ENCODE measurements at places on chromosomes 13 and 19. TPM values are rescaled to one million over a fixed set of nuclear protein-coding genes. Genes with fewer than 3 reads are reported as not detected.

DNA sequence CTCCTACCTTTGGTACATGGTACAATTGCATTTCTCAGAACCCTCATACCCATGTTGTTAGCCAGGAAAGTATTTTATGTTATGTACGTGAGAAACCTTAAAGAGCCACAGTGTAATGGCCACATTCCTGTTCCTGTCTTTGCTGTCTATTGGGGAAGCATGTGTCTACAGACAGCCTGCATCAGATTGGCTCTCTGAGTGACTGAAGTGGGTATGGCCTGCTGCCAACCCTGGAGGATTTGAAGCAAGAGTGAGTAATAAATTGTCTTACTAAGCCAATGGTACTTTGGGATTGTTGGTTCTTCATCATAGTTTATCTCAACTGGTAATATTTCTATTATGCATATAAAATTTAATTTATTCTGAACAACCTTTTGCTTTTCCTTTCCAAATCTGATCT lies 574.1 kb downstream of the LMO7 start:
- H3K27ac ChIP-seq: no peak overlapping the region
- H3K4me3 ChIP-seq: no peak overlapping the region
- no peaks in the 10 kb centered on the region for H3K4me1 ChIP-seq
- H3K27me3 ChIP-seq: no peaks in the 10 kb centered on the region

GRCh38 chr19:4619668-4620294 lies 19.5 kb upstream of the TNFAIP8L1 start:
- no peaks in the 10 kb centered on the region for H3K4me1 ChIP-seq
- no peak overlapping the region for H3K27ac ChIP-seq
- no peaks in the 10 kb centered on the region for H3K36me3 ChIP-seq
- peaks cover 12% of the 10 kb centered on the region for H3K27me3 ChIP-seq

GRCh38 chr19:35973487-35973886 lies 21.5 kb upstream of the SDHAF1 start:
- H3K36me3 ChIP-seq: no peaks in the 10 kb centered on the region
- peaks cover 5% of the 10 kb centered on the region for H3K4me1 ChIP-seq
- peaks cover 7% of the 10 kb centered on the region for H3K27me3 ChIP-seq
- no peak overlapping the region for H3K27ac ChIP-seq
- H3K4me3 ChIP-seq: no peak overlapping the region
- DNase-seq: no peak

DNA sequence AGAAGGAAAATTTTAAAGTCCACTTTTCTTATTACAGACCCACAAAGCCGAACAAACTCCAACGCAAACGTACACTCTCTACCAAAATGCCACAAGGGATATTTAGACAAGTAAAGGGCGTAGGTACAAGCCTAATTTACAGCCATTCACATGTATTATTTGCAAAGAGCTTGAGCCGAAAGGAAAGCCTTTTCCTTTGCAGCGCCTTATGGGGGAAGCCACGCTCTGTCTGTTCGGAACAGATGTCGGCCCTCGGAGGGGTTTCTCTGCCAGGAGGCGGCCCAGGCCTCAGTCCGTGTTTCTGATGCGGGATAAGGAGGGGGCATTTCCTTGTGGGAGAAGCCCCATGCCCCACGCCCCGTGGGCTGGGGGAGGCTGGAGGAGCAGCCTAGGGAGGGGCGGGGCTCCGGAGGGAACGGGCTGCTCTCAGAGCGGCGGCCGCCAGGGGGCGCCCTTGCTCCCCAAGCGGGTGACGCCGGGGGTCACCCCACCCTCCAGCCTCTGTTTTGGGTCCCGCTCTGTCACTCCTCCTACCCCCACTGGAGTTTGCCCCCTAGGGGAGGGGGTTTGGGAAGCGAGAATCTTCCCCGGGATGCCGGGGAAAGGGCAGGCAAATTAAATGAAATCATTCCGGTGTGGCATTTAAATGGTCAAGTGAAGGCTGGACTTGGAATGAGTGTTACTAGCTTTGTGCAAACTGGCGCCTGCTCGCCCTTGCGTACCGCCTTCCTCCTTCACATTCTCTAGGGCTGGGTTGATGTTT lies 2.9 kb downstream of the HTR2A start:
- H3K4me3 ChIP-seq: peak overlapping the region; percentile 60
- peaks cover 11% of the 10 kb centered on the region for H3K4me1 ChIP-seq
- H3K27me3 ChIP-seq: peaks cover 48% of the 10 kb centered on the region
- H3K36me3 ChIP-seq: no peaks in the 10 kb centered on the region

DNA sequence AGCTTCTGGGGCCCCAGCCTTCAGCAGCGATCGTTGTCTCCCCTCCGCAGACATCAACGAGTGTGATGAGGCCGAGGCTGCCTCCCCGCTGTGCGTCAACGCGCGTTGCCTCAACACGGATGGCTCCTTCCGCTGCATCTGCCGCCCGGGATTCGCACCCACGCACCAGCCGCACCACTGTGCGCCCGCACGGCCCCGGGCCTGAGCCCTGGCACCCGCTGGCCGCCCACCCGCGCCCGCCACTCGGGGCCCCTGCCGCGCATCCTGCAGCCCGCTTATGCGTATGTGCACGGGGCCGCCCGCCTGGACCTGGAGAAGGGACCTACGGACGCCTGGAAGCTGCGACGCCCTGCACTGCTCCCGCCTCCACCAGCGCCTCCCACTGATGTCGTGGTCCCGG lies 28.2 kb downstream of the LTBP4 start:
- no peak for DNase-seq
- no peak overlapping the region for H3K4me3 ChIP-seq
- H3K4me1 ChIP-seq: peaks cover 13% of the 10 kb centered on the region
- H3K27me3 ChIP-seq: no peaks in the 10 kb centered on the region
- peaks cover 29% of the 10 kb centered on the region for H3K36me3 ChIP-seq
- no peak overlapping the region for H3K27ac ChIP-seq

GRCh38 chr19:46124638-46125115 lies at the start of gene IGFL3:
Gene IGFL3, minus strand, starts transcription at chr19:46124688. Its CDS starts 39 bp downstream, at chr19:46124649.
- no peaks in the 10 kb centered on the region for H3K36me3 ChIP-seq
- no peak for DNase-seq
- no peaks in the 10 kb centered on the region for H3K4me1 ChIP-seq
- H3K27me3 ChIP-seq: peaks cover 51% of the 10 kb centered on the region
- H3K4me3 ChIP-seq: no peak within 1 kb of the TSS

ICAM5 gene
- total RNA-seq: 1.9 TPM

GRCh38 chr13:35793823-35794222 lies 317.3 kb upstream of the MAB21L1 start:
- H3K27me3 ChIP-seq: no peaks in the 10 kb centered on the region
- H3K4me1 ChIP-seq: no peaks in the 10 kb centered on the region
- DNase-seq: no peak
- no peaks in the 10 kb centered on the region for H3K36me3 ChIP-seq

ZNF223 gene
- 0.82 TPM for total RNA-seq

- peaks cover 27% of the 10 kb centered on the region for H3K4me1 ChIP-seq
- no peak overlapping the region for H3K4me3 ChIP-seq
- peak; percentile 73 for DNase-seq
Observed at GRCh38 chr19:17332677-17333581, 1.7 kb downstream of the ANO8 start.

GRCh38 chr19:5407356-5407755 lies 47.9 kb upstream of the ZNRF4 start:
- no peak overlapping the region for H3K4me3 ChIP-seq
- DNase-seq: no peak
- no peak overlapping the region for H3K27ac ChIP-seq
- H3K36me3 ChIP-seq: no peaks in the 10 kb centered on the region
- no peaks in the 10 kb centered on the region for H3K4me1 ChIP-seq
- peaks cover 11% of the 10 kb centered on the region for H3K27me3 ChIP-seq

DNA sequence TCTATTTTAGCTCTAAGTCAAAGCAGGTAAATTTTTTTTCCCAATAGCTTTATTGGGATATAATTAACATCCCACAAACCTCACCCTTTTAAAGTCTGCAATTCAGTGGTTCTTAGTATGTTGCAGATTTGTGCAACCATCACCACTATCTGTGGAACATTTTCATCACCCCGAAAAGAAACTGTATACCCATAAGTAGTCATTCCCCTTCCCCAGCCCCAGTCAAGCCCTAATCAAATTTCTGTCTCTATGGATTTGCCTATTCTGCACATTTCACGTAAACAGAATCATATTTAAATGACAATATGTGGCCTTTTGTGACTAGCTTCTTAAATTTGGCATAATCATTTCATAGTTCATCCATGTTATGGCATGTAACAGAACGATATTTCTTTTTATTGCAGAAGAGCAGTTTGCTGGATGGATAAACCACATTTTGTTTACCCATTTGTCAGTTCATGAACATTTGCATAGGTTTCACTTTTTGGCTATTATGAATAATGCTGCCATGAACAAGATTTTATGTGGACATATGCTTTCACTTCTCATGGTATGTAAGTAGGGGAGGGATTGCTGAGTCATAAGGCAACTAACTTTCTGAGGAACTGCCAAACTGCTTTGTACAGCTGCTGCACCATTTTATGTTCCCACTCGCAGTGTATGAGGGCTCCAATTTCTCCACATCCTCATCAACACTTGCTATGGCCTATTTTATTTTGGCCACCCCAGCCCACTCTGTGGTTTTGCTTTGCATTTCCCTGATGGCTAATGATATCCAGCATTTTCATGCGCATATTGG lies 10.9 kb downstream of the SLC46A3 start:
- H3K4me1 ChIP-seq: peaks cover 11% of the 10 kb centered on the region
- no peaks in the 10 kb centered on the region for H3K27me3 ChIP-seq
- peaks cover 18% of the 10 kb centered on the region for H3K36me3 ChIP-seq
- peak; percentile 25 for DNase-seq
- no peak overlapping the region for H3K27ac ChIP-seq

DNA sequence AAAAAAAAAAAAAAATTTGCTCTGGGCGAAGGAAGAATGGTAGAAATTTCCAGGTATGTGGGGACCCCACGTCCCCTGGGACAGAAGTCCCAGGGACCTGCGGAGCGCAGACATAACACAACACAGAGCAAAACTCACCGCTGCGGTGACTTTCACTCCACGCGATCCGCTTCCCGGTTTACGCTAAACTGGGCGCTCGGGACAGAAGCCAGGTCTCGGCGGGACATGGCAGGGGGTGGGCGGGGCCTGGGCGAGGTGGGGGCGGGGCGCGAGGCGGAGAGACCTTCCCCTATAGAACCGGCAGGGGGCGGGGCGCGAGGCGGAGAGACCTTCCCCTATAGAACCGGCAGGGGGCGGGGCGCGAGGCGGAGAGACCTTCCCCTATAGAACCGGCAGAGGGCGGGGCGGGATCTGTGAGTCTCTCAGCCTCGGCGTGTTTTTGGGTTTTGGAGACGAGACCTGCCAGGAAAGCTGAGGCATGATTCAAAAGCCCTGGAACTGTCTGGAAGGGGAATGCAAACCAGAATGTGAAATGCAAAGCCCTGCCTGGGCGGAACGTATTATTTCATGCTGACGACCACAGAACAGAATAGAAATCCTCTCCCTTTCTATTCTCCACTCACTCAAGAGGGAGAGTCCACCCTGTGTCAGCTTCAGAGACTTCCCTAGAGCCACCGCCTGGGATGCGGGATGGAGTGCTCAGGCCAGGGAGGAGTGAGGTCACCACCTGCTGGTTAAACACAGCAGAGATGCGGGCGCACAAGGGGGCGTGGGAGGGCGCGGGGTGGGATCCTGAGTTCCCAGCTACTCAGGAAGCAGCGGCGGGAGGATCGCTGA lies 20.2 kb upstream of the ERVV-1 start:
- no peak overlapping the region for H3K27ac ChIP-seq
- H3K27me3 ChIP-seq: peaks cover 9% of the 10 kb centered on the region
- H3K36me3 ChIP-seq: peaks cover 7% of the 10 kb centered on the region
- DNase-seq: peak; percentile 88

ZNF816 gene
- total RNA-seq: 11.4 TPM

DNA sequence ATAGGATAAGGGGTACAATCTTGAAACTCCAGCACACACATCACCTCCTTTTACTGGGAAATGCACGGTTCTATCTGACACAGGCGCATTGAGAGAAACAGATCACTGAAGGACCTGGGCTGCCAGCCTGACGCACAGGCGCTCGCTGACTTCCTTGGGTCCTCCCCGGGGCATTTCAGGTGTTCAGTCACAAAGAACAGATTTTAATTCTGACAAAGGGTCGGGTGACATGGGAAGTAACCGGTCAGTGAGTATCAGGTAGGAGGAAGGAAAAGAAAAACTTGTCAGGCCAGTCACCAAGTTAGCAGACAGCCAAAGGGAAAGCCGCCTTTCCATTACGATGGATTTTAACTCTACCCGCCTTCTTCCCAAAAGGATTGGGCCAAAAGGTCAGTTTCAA lies 39.6 kb downstream of the INSR start:
- H3K4me1 ChIP-seq: no peaks in the 10 kb centered on the region
- H3K36me3 ChIP-seq: no peaks in the 10 kb centered on the region
- H3K27ac ChIP-seq: no peak overlapping the region
- no peaks in the 10 kb centered on the region for H3K27me3 ChIP-seq
- DNase-seq: no peak

DNA sequence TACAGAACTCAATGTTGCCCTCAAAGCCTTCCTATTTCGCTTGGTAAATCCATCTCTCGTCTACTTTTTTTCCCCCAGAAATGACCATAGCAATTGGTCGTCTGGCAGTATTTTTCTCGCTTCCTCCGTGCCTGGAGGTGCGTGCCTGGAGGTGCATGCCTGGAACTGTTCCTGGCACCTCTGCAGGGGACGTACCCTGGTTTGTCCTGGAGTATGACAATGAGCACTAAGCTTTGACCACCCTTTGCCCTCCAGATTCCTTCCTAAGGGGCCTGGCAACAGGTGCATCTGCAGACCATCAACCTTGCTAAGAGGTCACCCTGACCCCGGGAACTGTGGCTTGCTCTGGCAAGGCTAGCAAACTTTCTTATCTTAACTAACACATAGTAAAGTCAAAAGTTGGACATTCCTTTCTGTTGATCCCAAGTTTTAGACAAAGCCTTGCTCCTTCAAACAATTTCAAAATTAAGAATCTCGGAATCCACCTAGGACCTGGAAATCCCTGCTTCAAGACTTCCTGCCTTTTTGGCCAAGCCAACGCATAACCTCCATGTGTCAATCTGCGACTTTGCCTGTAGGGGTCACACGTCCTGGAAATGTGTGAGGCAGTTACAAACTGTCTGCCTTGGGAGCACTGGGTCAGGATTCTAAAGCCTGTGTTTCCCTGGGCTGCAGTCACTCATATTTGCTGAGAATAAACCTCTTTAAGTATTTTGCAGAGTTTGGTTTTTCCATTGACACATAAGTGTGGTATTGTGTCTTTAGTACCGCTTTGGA lies 28.8 kb upstream of the TUBGCP3 start:
- no peak overlapping the region for H3K4me3 ChIP-seq
- peak; percentile 51 for DNase-seq
- no peaks in the 10 kb centered on the region for H3K4me1 ChIP-seq
- no peaks in the 10 kb centered on the region for H3K36me3 ChIP-seq
- no peak overlapping the region for H3K27ac ChIP-seq

DNA sequence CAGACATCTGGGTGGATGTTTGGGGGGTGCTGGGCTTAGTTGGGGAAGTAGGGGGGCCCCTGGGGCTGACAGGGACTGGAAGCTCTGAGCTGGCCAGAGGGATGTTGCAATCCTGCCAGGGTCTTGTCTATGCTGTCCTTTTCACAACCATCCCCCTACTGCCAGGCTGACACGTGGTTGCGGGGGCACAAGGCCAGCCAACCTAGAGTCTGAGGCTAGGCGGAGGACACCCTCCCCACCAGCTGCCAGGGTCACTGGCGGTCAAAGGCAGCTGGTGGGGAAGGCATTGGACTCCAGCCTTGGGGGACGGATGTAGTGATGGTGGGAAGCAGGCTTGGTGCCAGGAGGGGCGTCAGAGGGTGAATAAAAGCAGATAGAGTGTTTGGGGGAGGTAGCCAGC lies 1.6 kb upstream of the APOC1 start:
- peaks cover 27% of the 10 kb centered on the region for H3K27me3 ChIP-seq
- H3K27ac ChIP-seq: no peak overlapping the region
- H3K4me3 ChIP-seq: no peak overlapping the region
- H3K36me3 ChIP-seq: no peaks in the 10 kb centered on the region
- DNase-seq: no peak
- H3K4me1 ChIP-seq: peaks cover 8% of the 10 kb centered on the region
